ENCODE measurements at places on chromosomes 2 and 18. TPM values are rescaled to one million over a fixed set of nuclear protein-coding genes. Genes with fewer than 3 reads are reported as not detected.

The FAM228A gene
- 1.5 TPM for total RNA-seq

GRCh38 chr2:74142340-74142739 is 5.4 kb downstream of the BOLA3 start:
- no peak for DNase-seq

- no peak for DNase-seq
Measured at GRCh38 chr2:231479455-231479854, 15.2 kb upstream of the NCL start.

- DNase-seq = no peak
Measured at GRCh38 chr2:96409820-96410164, 74.2 kb downstream of the NCAPH start.

GRCh38 chr18:65415098-65415497 is 335.7 kb upstream of the CDH7 start:
- DNase-seq = no peak

DNA sequence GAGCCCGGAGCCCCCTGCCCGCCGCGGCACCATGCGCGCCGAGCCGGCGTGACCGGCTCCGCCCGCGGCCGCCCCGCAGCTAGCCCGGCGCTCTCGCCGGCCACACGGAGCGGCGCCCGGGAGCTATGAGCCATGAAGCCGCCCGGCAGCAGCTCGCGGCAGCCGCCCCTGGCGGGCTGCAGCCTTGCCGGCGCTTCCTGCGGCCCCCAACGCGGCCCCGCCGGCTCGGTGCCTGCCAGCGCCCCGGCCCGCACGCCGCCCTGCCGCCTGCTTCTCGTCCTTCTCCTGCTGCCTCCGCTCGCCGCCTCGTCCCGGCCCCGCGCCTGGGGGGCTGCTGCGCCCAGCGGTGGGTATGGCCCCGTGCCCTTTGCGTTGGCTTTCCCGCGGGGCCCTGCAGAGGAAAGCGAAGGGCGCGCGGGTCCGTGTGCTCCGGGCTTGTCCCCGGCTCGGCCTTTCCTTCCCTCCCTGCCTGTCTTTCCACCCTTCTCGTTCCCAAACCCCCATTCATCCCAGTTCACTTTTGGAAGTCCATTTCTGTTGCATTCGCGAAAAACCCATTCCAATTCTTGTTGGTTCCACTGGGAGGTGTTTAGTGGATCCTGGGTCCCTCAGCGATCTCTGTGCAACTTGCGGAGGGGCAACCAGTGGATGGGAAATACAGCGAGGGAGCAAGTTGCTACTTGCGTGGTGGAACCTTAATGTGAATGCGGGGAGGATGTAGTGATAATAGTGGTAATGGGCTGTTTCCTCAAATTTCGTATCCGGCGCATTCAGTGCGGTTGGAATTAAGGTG is 599 bp downstream of the ADAM23 start:
- DNase-seq = peak; percentile 33

DNA sequence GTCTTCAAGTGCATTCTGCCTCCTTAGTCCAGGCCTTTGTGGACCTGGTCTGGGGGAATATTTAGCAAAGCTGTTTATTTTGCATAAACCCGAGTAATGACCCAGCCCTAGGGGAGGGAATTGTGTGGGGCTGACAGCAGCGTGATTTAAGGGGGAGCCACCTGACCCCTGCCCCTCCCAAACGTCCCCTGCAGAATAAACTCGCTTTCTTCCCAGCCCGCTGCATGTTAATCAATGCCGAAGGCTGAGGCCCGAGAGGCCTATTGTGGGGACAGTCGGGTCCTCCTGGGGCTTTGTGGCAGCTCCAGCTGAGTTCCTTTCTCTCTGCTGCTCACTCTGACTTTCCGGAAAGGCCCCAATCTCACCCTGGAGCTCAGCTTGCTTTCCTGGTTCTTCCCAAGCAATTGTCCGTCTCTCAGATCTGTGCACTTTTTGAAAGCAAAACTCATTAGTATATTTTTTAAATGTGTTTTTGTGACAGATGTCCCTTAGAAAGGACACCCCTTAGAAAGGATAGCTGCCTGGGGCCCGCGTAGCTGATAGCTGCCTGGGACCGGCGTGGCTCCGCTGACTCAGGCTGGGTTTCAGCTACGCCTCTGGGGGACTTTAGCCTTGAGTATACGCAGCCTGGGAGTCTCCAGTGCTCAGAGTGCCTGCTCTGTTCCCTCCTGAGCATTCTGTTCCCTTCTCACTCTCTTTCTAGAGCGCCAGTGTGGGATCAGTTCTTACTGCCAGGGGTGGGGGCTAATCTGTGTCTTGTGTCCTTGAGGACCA is 158.3 kb downstream of the GLI2 start:
- DNase-seq = no peak

- DNase-seq = no peak
Measured at GRCh38 chr2:220959391-220959802, 612.7 kb downstream of the EPHA4 start.

All from Caki2 (cell line).